Stimulated activated CD4-positive, alpha-beta T cell treated with anti-CD3 and anti-CD28 coated beads, Interleukin-12 subunit alpha, Interleukin-12 subunit beta, amount 100 ng/mL, for 4 hours (primary cell): ENCODE measurements at places on chromosomes 4 and X.

DNA sequence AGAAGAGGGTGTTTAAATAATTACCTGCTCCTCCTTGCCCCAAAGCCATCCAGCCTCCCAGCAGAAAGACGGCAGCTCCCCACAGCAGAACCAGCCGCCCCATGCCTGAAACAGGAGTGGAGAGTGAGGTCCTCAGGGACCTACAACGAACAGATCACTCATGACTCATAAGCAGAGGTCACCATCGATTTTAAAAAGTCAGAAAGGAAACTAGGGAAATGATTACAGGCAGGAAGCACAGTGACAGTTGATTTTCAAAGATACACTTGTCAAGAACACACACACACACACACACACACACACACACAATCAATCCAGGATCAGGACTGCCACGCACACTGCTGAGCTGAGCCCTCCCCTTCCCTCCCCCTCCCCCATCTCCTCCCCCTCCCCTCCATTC is at the start of gene CRLF2:
CRLF2 (minus strand) TSS at position 118 of the 400 bp plus-strand sequence; CDS start at position 103, 15 bp downstream.
- DNase-seq = no peak

GRCh38 chr4:2359591-2360395 is 58.7 kb downstream of the ZFYVE28 start:
- DNase-seq = no peak

GRCh38 chrX:139936259-139936658 is 3.4 kb upstream of the ATP11C start:
- no peak for DNase-seq

DNA sequence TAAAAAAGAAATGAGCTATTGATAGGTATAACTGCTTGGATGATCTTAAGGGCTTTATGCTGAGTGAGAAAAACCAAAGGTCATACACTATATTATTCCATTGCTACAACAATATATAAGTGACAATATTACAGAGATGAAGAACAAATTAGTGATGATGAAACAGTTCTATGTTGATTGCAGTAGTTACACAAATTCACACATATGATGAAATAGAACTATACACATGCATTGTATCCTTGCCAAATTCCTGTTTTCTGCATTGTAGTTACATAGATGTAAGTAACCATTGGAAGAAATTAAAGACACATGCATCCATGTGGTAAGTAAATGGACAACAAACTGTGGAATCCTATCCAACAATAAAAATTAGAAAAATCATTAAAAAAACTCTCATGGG is 76.5 kb downstream of the CENPC start:
- DNase-seq = no peak

- DNase-seq = no peak
Observed at GRCh38 chr4:126207910-126208309, 893.2 kb downstream of the FAT4 start.

DNA sequence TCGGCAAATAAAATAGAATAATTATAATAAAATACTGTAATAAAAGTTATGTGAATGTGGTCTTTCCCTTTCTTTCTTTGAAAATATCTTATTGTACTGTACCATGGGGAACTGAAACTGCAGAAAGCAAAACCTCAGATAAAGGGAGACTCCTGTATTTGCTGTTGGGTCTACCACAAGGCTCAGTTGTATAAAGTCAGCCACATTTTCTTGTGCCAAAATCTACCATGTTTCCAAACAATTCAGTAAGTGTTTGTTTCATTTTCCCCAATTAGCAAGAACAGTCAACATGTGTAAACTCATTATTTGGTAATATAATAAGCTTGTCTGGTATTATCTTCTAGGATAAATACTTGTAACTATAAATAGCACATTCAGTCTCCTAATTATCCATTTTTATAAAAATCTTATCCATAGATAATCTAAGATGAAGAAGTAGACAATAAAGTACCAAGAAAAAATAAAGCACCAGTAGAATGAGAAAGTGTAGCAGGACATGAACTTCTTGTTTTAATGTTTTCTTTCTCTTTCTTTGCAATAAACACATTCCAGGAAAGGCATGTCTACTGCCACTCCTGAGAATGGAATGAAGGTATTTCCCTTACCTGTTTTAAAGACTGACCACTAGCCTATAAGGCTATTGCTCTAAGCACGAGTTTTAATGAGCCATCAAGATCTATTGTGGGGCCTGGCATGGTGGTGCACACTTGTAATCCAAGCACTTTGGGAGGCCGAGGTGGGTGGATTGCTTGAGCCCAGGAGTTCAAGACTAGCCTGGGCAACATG is 15.0 kb upstream of the OTUD4 start:
- no peak for DNase-seq

- DNase-seq = no peak
Observed at GRCh38 chrX:42695800-42696358, 82.1 kb downstream of the PPP1R2C start.
